ENCODE measurements at places on chromosomes 5 and 9.

GRCh38 chr5:69531406-69531801, 28.6 kb upstream of the GTF2H2C start:
- DNase-seq: no peak

DNA sequence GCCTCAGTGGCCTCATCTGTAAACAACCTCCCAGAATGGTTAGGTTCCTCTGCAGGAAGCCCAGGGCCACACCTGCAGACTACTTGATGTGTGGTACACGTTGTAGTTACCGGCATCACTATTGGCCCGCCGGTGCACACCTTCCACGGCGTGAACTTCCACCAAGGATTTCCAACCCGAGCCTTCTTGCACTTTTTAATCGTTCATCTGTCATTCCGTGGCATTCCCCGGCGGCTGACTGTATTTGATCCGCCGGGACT, 5.3 kb upstream of the TRIM41 start:
- no peak for DNase-seq

GRCh38 chr9:92650296-92650695, 19.6 kb downstream of the IPPK start:
- no peak for DNase-seq

- DNase-seq: no peak
Measured at GRCh38 chr5:110169461-110169860, 479.7 kb downstream of the MAN2A1 start.

GRCh38 chr5:14503017-14503680, 78.4 kb upstream of the OTULINL start:
- no peak for DNase-seq

DNA sequence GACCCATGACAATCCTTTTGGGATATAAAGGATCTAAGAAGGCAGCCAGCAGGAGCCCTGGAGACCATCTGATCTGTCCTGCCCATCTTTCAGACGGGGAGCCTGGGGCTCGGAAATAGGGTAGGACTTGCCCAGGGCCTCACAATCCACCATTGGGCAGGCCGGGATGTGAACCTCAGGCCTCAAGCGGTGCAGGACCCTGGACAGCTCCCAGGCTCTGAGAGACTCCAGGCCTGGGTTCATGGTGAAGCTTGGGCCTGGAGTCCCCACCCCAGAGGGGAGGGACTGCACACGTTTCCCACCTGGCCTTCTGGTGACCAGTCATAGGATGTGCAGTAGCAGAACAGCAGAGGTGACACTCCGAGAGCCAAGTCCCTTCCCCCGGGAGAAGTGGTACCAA, 36.6 kb upstream of the RAPGEF1 start:
- peak; percentile 16 for DNase-seq

GRCh38 chr5:41048986-41049385, 22.2 kb downstream of the MROH2B start:
- no peak for DNase-seq

DNA sequence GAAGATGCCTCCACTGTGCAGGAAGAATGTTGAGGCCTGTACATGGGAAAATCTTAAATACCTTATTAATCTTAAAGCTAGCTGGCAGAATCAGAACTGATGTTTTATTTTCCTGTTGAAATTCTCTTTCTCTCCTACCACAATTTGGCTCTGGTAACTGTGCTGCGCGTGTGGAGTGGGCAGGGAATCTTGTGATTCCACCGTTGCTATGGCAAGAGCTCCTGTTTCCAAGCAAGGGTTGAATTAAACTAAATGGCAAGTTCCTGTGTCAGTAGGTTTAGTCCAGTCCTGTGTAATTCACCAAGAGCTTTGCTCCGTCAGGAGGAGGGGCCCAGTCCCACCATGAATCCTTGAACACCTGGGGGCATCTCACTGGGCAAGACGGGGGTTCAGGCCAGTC, 36.4 kb downstream of the NXNL2 start:
- DNase-seq: no peak

- DNase-seq: no peak
Measured at GRCh38 chr9:73135394-73135793, 16.3 kb upstream of the ANXA1 start.

DNA sequence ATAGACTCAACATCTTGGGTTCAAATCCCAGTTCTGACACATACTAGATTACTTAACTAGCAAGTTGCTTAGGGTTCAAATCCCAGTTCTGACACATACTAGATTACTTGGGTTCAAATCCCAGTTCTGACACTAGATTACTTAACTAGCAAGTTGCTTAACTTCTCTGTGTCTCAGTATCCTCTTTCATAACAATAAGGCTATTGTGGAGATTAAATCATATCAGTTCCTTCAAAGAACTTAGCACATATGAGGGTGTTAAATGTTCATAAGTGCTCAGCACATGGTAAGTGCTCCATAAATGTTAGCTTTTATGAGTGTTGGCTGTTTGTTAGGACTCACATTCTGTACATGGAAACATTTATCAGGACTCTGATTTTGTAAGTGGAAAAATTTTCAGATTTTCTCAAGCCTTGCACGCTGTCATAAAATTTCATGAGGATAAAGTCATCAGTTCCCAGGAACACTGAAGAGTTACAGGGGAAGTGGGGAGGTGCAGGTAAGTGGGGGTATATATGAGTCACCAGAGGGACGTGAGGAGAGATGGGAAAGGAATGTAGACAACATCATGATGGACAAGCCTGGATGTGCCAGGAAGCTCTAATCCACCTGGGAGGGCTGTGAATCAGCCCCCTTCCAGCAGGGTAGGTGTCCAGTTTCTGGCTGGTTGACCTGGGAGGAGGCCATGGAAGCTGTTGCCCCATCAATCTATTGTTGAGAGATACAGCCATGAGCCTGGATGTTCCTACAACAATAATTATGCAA, 532.2 kb upstream of the WWC1 start:
- peak; percentile 33 for DNase-seq

GRCh38 chr5:177994063-177994462, 2.0 kb downstream of the PROP1 start:
- DNase-seq: no peak

- DNase-seq: no peak
Measured at GRCh38 chr9:90810691-90811090, 9.1 kb downstream of the SYK start.

DNA sequence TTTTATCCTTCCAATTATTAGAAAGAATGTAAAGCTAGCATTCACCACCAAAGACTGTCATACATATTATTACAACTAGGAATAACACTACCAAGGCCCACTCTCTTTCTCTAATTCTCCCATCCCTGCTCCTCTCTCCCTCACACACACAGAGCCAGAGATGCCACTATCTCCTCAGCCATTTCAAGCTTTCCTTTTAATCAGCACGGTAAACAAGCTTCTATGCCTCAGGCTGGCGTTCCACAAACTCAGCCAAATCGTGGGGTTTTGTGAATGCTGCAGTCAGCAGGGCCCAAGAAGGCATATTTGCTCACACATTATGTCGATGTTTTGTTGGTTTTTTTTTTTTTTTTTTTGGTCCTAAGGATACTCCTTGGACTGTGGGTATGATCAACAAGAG, 979.9 kb upstream of the DMAC1 start:
- no peak for DNase-seq

- no peak for DNase-seq
Measured at GRCh38 chr9:35510383-35510753, 20.5 kb downstream of the RUSC2 start.

DNA sequence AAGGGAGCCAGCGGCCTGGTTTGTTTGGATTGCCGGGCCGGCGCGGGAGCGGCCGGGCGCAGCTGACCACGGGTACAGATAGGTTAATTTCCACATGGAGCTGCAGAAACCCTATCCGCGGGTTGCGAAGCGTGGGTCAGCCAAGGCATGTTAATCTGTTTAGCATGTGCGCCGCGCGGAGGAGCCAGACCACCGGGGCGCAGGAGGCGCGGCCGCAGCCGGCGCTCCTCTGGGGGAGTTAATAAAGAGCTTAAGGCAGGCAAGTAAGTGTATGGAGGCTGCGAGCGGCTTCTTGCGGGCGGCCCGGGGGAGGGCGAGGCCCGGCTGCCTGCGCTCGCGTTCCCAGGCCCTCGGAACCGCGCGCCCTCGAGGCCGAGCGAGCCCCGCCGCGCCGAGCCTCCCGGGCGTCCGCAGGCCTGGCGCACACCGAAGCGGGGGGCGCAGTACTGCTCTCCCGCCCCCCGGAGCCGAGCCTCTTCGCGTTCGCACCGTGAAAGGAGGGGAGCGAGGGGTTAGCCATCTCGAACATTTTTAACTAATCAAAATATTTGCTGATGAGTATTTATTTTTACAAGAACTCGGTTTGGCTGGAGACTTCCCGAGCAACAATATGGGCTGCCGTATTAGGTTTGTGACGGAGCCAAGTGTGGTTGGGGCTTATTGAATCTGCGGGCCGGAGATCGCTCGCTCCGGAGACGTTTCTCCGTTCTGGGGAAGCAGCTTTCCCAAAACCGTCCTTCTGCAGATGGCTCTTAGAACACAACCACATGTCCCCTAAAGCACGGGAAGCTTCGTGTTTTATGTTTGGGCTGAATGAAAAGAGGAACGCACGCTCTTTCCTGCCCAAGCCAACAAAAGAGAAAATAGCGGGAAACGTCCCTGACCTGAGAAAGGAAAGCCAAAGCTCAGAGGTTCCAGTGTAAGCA, 28.8 kb downstream of the FOXD1 start:
- no peak for DNase-seq

DNA sequence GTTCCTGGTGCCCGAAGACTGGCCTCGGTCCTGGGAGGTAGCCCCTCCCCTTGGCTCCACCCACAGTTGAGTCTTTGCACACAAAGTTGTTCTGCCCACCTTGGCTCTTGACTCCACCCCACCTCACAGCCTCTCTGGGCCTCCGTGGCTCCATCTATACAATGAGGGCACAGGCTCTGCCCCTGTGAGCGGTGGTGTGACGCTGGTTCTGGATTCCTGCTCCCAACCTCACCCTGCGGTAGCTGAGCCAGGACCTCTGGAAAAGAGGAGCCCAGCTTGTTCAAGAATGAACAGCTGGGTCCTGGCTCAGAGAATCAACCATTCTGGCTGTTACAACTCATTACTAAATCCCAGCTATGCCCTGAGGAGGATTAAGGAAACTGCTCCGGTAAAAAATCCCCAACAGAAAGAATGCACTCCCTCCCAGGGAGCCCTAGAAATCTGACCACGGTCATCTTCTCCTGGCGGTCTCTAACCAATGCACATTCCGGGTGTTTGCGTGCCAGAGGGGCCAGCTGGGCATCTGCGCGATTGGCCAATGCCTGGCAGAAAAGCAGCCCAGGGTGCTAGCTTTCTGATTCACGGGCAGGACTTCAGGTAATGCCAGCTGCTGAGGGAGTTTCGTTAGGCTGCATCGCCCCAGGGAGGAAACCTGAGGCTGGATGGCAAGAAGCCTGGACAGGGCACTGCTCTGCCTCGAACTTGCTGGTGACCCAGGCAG, 9.9 kb upstream of the GRHPR start:
- no peak for DNase-seq

GRCh38 chr5:60374409-60374808, 325.6 kb downstream of the DEPDC1B start:
- no peak for DNase-seq

DNA sequence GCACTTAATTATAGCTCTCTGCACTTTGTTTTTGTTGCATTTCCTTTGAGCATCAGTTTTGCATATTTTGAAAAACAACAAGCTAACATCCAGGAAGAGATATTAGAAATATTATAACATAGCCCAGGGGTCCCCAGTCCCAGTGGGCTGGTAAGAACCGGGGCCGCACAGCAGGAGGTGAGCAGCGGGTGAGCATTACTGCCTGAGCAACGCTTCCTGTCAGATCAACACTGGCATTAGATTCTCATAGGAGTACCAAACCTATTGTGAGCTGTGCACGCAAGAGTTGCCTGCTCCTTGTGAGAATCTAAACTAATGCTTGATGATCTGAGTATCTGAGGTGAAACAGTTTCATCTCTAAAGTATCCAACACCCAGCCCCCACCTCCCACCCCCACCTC, 675.9 kb upstream of the ZNF608 start:
- no peak for DNase-seq

- no peak for DNase-seq
Measured at GRCh38 chr5:106127985-106128384, 1542.8 kb downstream of the EFNA5 start.

DNA sequence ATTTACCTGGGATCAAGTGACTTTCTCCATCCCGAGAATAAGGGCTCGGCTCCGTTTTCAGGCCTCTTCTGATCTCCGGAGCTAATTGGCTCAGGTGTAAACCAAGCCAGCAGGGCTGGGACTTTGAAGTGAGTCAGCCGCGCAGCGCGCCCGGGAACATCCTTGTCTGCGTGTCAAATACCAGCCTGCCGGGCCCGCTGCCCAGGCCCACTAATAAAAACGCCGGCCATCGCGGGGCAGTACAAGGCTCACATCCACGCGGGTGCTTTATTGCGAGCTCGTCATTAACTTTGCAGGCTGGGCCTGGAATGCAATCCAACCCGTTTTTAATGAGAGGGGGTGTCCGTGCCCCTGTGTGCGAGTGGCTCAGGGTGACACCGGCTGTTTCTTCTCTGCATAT, 416.8 kb downstream of the IRX2 start:
- no peak for DNase-seq

GRCh38 chr9:81787747-81788632, 98.6 kb upstream of the TLE1 start:
- no peak for DNase-seq

- DNase-seq: no peak
Measured at GRCh38 chr5:102818934-102819333, 63.8 kb downstream of the PAM start.

DNA sequence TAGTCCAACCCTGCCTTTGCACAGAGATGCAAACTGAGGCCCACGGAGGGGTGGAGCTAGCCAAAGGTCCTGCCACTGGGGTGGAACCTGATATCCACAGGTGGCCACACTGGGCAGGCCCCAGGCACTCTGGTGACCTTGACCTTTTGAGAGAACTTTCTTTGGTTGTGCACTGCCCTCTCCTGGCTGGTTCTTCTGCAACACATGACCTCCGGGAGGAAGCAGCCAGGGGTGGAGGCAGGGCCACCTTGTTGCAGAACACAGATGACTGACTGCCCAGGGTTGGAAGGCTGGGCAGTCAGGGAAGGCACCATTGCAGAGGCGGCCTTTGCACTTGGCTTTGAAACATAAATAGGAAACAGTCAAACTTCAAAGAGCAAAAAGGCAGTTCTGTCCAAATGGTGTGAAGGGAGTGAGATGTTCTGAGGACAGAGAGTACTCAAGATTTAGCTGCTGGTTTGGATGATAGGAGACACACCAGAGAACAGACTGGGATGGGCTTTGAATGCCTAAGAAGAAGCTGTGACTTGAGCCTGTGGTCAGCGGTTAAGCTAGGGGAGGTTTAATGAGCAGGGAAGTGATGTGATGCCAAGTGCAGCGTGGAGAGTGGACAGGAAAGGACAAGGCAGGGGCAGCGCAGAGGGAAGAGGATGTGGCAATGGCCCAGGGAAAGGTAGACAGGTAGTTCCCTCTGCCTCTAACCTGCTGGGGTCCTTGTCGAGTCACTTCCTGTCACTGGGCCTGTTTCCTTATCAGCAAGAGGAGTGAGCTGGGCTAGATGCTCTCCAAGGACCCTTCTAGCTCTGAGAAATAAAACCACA, 6.8 kb upstream of the TCOF1 start:
- DNase-seq: peak; percentile 79

DNA sequence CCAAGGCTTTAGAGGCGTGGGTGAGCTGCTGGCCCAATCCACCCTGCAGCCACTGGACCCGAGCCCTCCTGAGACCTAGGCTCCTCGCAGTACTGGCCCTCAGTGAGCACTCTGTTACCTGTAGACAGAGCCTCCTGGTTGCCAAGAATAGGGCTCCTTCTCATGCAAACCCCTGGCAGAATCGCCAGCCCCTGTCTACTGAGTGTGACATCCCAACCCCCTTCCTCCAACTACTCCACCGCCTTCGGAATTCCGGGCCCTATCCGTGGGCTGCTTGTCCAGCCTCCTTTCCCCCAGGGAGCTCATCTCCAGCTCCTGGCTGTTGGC, 23.8 kb upstream of the COL5A1 start:
- DNase-seq: no peak

- DNase-seq: no peak
Measured at GRCh38 chr5:13143214-13143613, 801.3 kb downstream of the DNAH5 start.

All from inflammatory macrophage treated with lipopolysaccharide for 1 hour (primary cell).